ENCODE measurements at places on chromosomes 7 and 10.
A peak's percentile ranks its signal among the peaks of the same experiment; 100 is the strongest.

GRCh38 chr10:34024693-34025425, 690.4 kb upstream of the NRP1 start:
- no peak for DNase-seq

DNA sequence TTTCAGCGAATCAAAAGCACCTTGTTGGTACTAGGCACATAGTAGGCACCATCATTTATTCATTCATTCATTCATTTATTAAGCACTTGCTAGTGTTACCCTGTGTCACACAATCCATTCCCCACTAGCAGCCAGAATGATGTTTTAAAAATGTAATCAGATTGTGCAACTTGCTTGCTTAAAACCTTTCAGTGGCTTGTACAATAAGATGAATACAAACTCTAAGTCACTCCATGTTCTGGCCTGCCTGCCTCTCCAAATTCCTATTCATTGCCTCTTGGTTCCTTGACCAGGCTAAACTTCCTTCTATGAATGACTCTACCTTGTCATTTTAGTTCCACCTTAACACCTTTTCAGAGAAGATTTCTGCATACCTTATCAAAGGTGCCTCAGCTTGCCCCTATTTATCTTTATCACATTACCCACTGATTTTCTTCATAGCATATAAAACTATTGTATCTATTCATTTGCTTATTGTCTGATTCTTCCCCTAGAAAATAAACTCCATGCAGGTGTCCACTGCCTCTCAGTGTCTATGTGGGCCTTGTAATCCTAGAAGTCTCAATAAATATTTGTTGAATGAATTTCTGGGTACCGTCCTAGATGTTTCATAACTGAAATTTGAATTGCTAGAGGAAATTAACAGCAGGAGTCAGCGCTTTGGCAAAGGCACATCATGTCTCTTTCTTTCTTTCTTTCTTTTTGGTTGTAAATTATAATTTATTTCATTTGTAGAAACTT, 169.5 kb downstream of the TMEM26 start:
- no peak for DNase-seq

DNA sequence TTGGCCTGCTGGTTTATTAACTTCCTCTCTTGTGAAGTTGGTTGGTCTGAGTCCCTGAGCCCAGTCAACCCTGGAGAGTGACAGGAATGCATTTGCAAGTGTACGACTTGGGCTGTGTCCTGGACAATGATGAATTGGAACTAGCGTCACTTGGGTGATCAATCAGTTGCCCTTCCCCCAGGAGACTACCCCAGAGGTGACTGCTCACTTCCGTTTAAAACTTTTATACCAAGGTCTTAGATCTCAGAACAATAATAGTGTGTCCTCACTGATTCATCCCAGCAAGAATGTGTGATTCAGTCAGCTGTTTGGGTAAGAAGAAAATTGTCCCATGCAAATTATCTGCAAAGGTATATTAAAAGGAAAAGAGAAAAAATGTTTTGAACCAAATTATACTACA, 102.9 kb upstream of the ARMC3 start:
- peak; percentile 45 for DNase-seq

DNA sequence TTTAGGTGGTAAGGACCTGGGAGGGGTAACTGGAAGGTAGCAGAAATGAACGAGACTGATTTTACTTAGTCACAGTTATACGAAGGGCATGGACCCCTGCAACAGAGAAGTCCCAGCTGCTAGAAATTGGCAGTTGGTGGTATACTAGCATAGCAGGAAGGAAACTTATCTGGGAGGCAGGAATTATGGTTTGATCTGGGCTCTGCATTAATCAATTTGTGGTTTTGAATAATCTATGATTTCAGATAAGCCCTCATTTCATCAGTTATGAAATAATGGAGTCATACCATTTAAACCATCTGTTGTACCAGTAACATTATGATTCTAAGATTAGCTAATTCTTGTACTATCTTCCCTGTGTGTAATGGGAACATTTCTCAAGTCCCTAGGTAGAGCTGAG, 54.0 kb upstream of the TMEM229A start:
- no peak for DNase-seq

- DNase-seq = no peak
Observed at GRCh38 chr10:59124187-59124586, 52.3 kb upstream of the PHYHIPL start.

DNA sequence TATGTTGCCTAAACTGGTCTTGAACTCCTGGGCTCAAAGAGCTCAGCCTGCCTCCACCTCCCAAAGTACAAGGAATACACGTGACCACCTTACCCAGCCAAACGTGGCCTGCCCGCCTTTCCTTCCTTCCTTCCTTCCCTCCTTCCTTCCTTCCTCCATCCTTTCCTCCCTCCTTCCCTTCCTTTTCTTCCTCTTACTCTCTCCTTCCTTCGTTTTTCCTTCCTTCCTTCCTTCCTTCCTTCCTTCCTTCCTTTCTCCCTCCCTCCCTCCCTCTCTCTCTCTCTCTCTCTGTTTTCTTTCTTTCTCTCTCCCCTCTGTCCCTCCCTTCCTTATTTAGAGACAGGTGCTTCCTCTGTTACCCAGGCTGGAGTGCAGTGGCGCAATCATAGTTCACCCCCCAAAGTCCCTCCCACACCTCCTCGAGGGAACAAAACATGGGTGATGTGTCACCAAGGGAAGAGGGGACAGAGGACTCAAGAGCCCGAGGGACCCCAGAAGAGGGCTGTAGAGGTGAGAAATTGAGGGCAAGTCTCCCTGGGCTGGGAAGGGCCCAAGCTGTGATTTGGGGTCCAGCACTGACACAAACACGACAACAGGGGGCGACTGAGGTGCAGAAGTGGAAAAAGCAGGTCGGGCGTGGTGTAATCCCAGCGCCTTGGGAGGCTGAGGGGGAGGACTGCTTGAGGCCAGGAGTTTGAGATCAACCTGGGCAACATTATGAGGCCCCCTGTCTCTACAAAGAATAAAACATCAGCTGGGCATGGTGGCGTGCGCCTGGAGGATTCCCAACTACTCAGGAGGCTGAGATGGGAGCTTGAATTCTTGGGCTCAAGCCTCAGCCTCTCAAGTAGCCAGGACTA, 28.1 kb downstream of the EPHB4 start:
- peak; percentile 76 for DNase-seq

GRCh38 chr7:41735206-41735605, 32.3 kb upstream of the INHBA start:
- DNase-seq = no peak

DNA sequence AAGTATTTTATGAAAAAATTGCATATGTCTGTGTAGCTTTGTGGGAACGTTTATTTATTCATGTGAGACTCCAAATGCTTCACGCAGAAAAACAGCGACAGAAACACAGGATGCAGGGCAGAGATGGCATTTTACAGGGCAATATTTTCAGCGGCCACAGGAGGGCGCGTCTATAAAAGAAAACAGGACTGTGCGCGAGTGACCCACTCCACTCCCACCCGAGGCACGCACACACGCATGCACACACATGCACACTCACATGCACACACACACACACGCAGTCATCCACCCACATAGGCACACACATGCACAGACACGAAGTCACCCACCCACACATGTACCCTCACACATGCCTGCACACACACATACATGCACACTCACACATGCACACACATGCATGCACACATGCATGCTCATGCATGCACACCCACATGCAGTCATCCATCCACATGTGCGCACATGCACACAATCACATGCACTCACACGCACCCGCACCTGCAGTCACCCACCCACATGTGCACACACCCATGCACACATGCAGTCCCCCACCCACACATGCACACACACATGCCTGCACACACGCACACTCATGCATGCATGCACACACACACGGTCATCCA, 96.3 kb downstream of the DNAJB6 start:
- DNase-seq = peak; percentile 52

- DNase-seq = no peak
Observed at GRCh38 chr7:118642396-118642795, 417.9 kb downstream of the ANKRD7 start.

DNA sequence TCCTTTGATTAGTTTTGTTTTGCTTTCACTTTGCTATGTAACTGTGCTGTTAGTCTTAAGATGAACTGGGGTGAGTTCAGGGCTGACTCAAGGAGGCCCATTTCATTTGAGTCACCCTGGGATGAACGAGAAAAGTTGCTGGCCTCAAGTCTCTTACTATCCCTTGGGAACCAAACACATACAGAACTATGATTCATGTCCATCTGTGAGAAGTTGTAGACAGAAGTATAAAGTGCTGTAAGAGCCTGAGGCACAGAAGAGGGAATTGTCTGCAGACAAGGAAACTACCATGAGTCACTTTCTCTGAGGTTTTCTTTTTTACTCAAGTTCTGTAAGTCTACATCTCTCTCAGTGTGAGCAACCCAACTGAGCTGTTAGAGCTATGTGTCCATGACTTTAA, 179.8 kb upstream of the CSTF2T start:
- DNase-seq = no peak

DNA sequence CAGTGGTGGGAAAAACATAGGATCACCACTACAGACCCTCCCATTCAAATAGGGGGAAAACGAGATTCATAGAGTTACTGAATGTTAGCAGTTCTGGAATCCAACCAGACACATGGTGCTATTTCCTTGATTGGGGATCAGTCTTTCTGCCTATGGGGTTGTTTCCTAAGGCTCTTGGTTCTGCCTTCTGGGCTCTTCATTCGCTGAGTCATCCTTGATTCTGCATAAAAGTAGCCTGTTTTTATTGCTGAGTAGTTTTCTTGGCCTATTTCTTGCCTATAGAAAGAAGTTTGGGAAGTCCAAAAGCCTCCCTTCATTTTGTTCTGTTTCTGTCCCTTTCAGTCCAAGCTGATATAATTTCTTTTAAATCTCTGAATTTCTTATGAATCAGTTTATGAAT, 99.3 kb upstream of the OIT3 start:
- DNase-seq = no peak

DNA sequence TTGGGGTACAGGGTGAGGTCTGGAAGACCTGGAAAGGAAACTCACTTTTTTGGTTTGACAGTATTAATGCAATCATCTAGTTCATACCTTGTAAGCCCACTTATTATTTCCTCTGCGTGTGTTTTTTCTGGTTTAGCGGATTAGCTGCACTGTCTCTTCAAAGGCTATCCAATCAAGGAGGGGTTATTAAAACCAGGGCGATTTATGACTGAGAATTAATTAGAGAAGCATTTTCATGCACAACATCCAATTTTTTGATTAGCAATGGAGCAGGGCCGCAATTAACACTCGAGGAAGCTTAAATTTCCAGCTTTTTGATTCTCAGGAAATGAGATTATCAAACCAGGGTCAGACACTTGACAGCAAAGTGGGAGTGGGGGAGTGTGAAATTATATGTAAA, 248.9 kb downstream of the EXOC4 start:
- DNase-seq = no peak

GRCh38 chr7:7335909-7336308, 153.6 kb downstream of the C1GALT1 start:
- DNase-seq = no peak

GRCh38 chr7:2165610-2166594, 66.8 kb downstream of the MAD1L1 start:
- no peak for DNase-seq
